Sciatic nerve (tissue), 2 donors: ENCODE measurements at places on chromosomes 1 and 21. TPM values are rescaled to one million over a fixed set of nuclear protein-coding genes. Genes with fewer than 3 reads are reported as not detected.

- DNase-seq = no peak
Measured at GRCh38 chr1:87435484-87435883, 106.8 kb downstream of the LMO4 start.

GRCh38 chr1:44694863-44695478 is 20.5 kb downstream of the ARMH1 start:
- no peak for DNase-seq

GRCh38 chr1:109530457-109531087 is 9.1 kb upstream of the GPR61 start:
- peak; percentile 51 for DNase-seq

DNA sequence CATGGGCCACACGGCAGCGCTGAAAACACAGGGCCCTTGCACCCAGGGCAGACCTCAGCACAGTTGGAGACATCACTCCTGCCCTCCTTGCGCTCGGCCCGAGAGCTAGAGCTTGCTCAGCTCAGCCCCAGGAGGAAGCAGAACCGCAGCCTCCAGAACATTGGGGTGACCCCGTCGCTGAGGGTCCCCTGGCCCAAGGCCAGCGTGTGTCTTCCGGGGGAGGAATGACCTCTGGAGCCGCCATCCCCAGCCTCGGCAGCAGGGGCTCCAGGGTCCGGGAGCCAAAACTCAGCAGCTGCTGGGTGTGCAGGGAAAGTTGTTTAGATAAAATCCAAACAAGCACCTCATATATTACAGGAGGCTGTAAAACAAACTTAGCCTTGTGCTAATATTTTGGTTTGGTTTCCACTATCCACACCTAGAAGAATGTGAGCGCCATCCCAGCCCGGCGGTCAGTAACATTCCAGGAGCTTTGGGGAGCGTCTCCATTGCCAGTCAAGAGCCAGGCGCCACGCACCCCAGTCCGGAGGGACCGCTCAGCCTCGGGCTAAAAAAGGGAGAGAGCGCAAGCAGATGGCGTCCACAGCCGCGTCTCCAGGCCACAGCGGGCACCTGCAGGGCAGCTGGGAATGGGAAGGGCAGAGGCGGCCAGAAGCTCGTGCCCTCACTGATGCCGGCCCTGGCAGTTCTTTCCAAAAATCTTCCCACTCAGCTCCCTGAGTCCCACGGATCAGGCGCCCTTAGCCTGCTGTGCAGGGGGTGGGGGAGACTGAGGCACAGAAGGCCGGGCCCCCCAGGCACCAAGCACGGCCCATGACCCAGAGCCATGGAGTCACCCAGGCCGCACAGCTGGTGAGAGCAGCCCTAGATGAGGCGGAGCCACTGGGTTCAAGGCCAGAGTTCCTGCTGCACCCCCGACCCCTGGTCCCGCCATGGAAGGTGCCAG is 52.0 kb downstream of the SLX9 start:
- DNase-seq = no peak

DNA sequence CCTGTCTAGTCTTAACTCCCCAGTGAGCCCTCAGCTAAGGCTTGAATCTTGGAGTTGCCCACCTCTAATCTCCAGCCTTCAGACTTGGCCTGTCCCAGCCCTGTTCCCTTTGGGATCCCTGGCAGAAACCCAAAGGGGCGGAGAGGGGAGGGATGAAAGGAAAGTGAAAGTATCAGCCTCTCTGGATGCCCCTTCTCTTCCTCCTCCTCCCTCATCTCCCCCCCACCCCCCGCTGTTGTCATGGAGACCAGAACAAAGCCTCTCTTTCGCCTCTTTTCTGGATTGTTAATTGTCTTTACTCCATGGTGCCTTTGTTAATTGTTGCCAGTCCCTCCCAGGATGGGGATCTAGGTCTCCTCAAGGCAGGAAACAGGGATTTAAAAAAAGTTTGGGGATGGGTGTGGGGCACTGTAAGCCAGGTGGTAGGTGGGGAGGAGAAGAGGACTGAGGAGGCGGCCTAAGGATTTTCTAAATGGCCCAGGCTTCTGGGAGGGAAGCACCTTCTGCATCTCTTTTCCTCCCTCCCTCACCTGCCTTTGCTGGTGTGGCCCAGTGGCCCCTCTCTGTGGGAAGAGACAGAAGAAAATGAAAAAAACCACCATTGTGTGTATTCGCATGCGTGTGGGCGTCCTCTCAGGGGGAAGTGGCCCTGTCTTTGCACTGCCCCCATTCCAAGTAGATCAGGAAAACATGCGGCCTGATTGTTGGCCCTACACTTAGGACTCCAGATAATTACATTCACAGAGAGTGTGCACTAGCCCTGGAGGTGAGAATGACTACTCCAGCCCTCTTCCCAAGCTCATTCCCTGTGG is 7.5 kb upstream of the SOX13 start:
- peak; percentile 89 for DNase-seq

- DNase-seq = no peak
Measured at GRCh38 chr1:61724506-61724812, 482 bp downstream of the TM2D1 start.

DNA sequence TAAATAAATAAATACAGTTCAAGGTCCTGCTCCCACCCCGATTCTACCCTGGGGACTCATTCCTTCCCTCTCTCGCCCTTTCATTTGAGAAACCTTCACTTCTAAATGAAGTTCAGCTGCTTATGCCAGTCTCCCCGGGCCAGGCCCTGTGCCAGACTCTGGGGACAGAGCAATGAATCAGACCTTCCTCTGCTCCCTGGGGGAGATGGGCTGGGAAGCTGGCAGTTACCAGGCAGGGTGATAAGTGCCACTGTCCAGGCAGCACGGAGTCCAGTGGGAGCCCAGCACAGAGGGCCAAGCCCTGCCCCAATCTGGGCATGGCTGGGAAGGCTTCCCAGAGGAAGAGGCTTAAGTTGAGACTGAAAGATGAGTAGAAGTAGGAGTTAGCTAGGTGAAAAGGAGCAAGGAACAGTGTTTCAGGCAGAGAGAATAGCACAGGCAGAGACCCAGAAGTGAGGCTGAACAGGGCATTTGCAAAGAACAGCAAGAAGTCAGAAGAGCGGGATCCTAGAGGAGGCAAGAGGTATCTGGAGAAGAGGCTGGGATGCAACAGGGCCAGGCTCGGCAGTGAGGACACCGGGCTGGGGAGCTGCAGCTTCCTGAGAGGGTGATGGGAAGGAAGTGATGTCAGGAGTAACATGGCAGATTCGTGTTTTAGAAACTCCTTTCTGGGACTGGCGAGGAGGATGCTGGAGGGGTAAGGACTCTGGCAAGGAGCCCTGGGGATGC is 13.5 kb downstream of the KCNQ4 start:
- DNase-seq = no peak

DNA sequence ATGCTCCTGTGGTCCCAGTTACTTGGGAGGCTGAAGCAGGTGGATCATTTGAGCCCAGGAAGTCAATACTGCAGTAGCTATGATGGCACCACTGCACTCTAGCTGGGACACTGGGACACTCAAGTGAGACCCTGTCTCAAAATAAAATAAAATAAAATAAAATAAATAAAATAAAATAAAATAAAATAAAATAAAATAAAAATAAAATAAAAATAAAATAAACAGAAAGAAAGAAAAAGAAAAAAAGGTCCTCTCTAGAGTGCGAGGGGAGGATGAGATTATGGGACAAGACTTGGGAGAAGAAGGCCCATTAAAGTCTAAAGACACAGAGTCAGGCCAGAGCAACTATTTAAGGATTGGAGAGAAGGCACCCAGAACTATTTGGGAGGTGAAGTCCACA is 172.5 kb downstream of the IER5 start:
- no peak for DNase-seq

- DNase-seq = no peak
Measured at GRCh38 chr1:170354690-170355089, 177.3 kb upstream of the GORAB start.

GRCh38 chr1:94142022-94142421 is 21.1 kb upstream of the ABCA4 start:
- DNase-seq = no peak

DNA sequence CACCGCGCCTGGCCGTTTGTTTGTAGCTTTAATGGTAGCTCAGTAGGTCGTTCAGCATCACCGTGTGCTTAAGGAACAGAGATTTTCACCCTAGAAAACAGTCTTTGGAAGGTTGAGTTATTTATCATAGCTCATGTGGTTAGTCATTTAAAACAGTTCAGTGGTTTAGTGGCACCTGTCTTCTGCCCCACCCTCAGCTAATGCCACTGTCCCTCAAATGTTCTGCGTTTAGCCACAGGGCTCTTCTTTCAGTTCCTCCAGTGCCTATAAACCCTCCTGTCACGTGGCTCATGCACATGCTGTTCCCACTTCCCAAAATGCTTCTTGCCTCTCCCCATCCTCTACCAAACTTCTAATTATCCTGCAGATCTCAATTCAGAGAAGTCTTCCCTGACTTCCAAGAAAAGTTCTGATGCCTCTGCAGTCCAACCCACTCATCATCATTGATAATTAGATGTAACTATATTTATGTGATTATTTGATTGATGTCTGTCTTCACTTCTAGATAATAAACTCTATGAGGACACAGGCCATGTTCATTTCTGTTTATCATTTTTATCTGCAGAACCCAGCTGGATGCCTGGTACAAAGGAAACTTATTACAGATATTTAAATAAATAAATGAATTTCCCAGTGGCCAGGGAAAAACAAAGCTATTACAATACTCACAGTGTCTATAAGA is 14.4 kb upstream of the DIPK1A start:
- DNase-seq = peak; percentile 62

DNA sequence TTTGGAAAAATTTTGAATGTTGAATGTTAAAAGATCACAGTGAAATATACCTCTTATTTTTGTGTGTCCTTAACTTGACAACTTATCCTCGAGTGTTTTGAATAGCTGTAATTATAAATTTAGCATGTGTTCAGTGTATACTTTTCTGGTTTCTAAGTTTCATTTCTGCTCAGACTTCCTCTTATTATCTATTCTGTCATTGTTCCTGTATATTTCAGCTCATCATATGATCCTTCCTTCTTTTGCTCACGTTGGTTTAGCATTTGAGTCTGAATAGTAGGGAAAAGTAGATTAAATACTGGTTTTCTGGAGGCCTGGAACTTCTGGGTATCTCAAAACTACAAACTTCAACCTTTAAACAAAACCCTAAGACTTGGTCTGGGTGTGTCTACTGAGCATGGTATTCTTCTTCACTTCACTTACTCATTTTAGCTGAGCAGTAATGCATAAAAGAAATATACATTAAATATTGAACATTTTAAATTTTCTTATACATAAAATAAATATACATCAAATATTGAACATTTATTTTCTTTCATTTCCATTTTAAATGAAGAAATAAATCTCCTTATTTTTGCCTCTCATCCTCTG is 3.3 kb upstream of the ATP6V1G3 start:
- DNase-seq = no peak

DNA sequence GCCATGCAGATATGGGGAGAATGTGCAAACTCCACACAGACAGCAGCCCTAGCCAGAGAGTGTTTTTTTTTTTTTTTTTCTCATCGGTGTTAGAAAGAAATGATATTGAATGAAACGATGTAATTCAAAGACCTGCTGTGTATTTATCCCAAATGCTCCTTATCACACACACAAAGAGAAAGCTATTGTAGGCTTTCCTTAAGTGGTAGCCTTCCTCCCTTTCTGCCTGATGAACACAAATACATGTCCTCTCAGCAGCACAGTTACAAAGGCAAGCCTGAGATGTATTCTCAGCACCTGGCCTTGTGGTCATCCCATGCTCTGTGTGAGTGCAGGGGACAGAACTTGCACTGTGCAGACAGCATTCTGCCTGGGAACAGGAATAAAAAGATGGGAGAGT is 93.8 kb downstream of the PLPPR5 start:
- no peak for DNase-seq

Gene ASCL5
- total RNA-seq = not detected

Gene CFHR2
- total RNA-seq = not detected

Gene WDR64
- total RNA-seq = not detected

Gene SFPQ
- 269 TPM for total RNA-seq

Gene OR2T2
- total RNA-seq = not detected
